Foreskin keratinocyte (primary cell): ENCODE measurements at places on chromosomes 16 and 17. TPM values are rescaled to one million over a fixed set of nuclear protein-coding genes. Genes with fewer than 3 reads are reported as not detected.

Gene TMIGD1
- total RNA-seq, result not detected in 2 replicates

Gene TM4SF5
- not detected in 2 replicates for total RNA-seq

Gene SCNN1G
- not detected in 2 replicates for total RNA-seq

Gene WNT3
- total RNA-seq, result 1.2 and 1.3 TPM in 2 replicates

Gene PIGQ
- total RNA-seq, result 29.3 and 40.7 TPM in 2 replicates

Gene C1QL1
- 0.17 and 0.18 TPM in 2 replicates for total RNA-seq

Gene CCL17
- not detected in 2 replicates for total RNA-seq

Gene EXOC7
- 69.5 and 71.2 TPM in 2 replicates for total RNA-seq

Gene PRR11
- total RNA-seq, result 65.4 and 74.1 TPM in 2 replicates

Gene MATCAP1
- 10.0 and 11.0 TPM in 2 replicates for total RNA-seq

Gene B3GNT9
- total RNA-seq, result 9.0 and 12.1 TPM in 2 replicates

Gene ALOX15B
- 6.5 and 6.9 TPM in 2 replicates for total RNA-seq

Gene PRAC2
- not detected in 2 replicates for total RNA-seq

Gene PITPNM3
- total RNA-seq, result 6.4 and 7.4 TPM in 2 replicates

Gene C16orf86
- total RNA-seq, result 1.2 and 1.3 TPM in 2 replicates

Gene KRTAP4-5
- total RNA-seq, result not detected in 2 replicates
